Right atrium auricular region (tissue), 2 donors: ENCODE measurements at places on chromosomes 3 and 15.

DNA sequence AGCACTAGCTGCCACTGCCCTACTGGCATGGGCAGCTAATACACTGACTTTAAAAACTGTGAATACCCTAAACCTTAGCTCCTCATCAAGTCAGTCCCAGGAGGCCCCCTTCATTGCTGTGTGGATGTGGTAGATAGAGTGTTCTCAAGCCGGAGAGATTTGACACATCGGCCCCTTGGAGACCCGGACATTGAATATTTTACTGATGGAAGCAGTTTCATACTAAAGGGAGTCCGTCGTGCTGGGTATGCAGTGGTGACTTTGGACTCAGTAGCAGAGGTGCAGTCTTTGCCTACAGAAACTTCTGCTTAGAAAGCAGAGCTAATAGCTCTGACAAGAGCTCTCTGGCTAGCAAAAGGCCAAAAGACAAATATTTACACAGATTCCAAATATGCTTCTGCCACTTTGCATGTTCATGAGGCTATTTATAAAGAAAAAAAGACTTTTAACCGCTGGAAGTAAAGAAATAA lies 17.5 kb downstream of the CCR4 start:
- no peaks in the 10 kb centered on the region for H3K36me3 ChIP-seq
- no peak overlapping the region for H3K27ac ChIP-seq
- H3K4me3 ChIP-seq = no peak overlapping the region
- no peaks in the 10 kb centered on the region for H3K27me3 ChIP-seq

GRCh38 chr3:121961283-121961682 lies 60.8 kb downstream of the ILDR1 start:
- no peaks in the 10 kb centered on the region for H3K27me3 ChIP-seq
- H3K27ac ChIP-seq = no peak overlapping the region
- H3K4me3 ChIP-seq = no peak overlapping the region
- no peak for DNase-seq
- H3K36me3 ChIP-seq = no peaks in the 10 kb centered on the region

DNA sequence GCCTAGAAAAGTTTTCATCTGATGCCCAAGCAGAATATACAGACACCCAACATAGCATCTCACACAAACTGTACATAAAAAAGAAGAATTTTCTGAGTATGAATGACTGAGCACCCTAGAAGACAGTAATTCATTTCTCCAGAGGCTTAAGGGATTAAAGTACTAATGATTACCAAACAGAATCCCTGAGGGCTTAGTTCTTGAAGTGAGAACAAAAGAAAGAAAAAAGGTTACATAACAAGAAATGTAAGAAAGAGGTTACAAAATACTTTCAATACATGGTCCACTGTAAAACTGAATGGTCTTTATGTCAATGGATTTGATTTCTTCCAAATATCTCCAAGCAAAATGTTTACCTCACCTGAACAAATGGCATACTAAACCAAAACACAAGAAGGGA lies 9.1 kb upstream of the NEK10 start:
- DNase-seq = no peak
- no peak overlapping the region for H3K4me3 ChIP-seq
- no peaks in the 10 kb centered on the region for H3K4me1 ChIP-seq
- H3K27me3 ChIP-seq = no peaks in the 10 kb centered on the region
- no peak overlapping the region for H3K27ac ChIP-seq

- no peak for DNase-seq
- H3K4me1 ChIP-seq = no peaks in the 10 kb centered on the region
- no peaks in the 10 kb centered on the region for H3K36me3 ChIP-seq
- no peak overlapping the region for H3K4me3 ChIP-seq
- H3K27ac ChIP-seq = peak overlapping the region; percentile 82
- H3K27me3 ChIP-seq = no peaks in the 10 kb centered on the region
Observed at GRCh38 chr15:98875309-98875708, 132.3 kb downstream of the PGPEP1L start.

DNA sequence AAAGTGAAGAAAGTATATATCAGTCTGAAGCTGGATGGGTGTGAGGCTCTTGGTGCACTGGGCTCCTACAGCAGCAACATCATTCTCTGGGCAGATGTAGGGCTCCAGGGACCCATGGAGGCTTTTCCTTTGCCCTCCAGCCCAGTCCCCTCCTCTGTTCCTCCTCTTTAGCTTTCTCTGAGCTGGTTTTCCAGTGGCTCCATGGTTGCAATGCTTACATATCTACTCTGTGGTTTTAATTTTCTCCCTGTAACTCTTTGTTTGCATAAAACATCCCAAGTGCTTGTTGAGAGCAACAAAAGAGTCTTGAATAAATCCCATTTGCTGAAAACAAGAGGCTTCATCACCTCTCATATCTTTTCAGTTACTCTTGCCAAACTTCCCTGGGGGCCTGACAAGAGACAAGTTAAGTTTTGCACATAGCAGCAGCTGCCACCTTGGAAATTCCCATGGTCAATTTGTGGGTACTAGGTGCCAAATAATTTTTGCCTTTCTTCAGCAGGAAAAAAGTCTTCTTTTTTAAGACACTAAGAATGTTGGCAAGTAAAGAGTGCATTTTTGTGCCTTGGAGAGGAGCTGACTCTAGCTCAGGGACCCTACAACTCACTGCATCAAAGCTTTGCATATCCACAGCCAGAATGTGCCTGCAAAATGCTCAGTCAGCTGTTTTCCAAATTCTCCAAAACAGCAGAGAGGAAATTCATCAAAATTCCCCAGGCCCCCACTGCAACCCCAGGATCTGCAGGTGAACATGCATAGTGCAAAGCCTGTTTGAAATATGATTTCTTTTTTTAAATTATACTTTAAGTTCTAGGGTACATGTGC lies 41.9 kb downstream of the COLQ start:
- H3K36me3 ChIP-seq = no peaks in the 10 kb centered on the region
- no peak overlapping the region for H3K27ac ChIP-seq
- H3K4me1 ChIP-seq = no peaks in the 10 kb centered on the region
- H3K27me3 ChIP-seq = no peaks in the 10 kb centered on the region
- H3K4me3 ChIP-seq = no peak overlapping the region

GRCh38 chr3:100158918-100159330 lies 44.6 kb upstream of the FILIP1L start:
- no peak overlapping the region for H3K4me3 ChIP-seq
- peaks cover 47% of the 10 kb centered on the region for H3K4me1 ChIP-seq
- H3K27me3 ChIP-seq = no peaks in the 10 kb centered on the region
- H3K36me3 ChIP-seq = no peaks in the 10 kb centered on the region

DNA sequence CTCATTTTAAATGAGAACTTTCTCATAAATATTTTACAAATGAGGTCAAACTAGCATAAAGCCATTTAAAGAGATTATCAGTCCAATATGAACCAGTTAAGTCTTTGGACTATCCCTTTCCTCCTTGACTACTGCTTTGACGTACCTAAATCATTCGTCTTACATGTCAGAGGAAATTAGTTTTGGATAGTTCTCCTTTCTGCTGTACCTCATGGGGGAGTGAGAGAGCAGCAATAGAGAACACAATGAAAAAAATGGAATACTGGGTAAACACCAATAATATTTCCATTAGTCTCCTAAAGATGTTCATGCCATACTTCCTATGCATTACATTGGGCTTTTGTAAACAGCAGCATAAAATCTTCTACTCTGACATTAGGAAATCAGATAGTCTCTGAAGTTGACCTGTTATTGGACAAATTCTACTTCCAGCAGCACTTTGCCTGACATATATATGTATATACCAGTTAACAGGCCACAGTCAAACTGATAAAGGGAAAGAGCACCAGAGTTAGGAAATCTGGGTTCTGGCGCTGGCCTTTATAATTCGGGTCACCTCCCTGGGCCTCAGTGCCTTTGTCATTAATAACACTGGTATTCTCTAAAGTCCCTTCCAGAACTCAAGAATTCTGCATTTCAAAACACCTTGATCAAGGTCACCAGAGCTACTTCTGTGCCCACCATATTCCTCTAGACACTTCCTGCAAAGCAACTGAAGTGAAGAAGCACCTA lies 26.8 kb downstream of the TIMMDC1 start:
- peaks cover 36% of the 10 kb centered on the region for H3K36me3 ChIP-seq
- no peak for DNase-seq
- H3K27ac ChIP-seq = peak overlapping the region; percentile 15
- no peak overlapping the region for H3K4me3 ChIP-seq
- H3K4me1 ChIP-seq = no peaks in the 10 kb centered on the region

GRCh38 chr3:43223670-43224364 lies 62.5 kb upstream of the SNRK start:
- no peaks in the 10 kb centered on the region for H3K36me3 ChIP-seq
- no peak overlapping the region for H3K4me3 ChIP-seq

DNA sequence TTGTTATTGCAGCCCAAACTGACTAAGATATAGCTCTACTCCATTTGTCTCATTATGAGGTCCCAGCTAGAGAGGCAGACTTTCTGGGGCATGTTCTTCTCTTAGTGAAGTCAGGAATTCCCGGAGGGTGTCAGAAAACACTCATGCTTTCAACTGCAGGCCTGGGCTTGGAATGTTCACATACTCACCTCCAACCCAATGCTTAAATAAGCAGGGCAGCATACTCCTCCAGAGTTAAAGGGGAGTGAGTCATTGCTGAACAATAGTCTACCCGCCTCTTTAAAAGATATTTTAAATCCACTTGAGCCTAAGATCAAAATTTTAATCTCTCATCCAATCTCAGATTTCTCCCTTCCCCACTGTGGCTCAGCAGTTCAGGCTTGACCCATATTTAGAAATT lies 167.8 kb upstream of the DPH6 start:
- H3K27ac ChIP-seq = no peak overlapping the region
- no peaks in the 10 kb centered on the region for H3K36me3 ChIP-seq
- H3K27me3 ChIP-seq = no peaks in the 10 kb centered on the region
- no peak overlapping the region for H3K4me3 ChIP-seq
- DNase-seq = no peak

GRCh38 chr3:135898774-135899173 lies 66.8 kb upstream of the PPP2R3A start:
- no peak for DNase-seq
- no peaks in the 10 kb centered on the region for H3K4me1 ChIP-seq
- H3K27me3 ChIP-seq = no peaks in the 10 kb centered on the region
- no peak overlapping the region for H3K4me3 ChIP-seq

DNA sequence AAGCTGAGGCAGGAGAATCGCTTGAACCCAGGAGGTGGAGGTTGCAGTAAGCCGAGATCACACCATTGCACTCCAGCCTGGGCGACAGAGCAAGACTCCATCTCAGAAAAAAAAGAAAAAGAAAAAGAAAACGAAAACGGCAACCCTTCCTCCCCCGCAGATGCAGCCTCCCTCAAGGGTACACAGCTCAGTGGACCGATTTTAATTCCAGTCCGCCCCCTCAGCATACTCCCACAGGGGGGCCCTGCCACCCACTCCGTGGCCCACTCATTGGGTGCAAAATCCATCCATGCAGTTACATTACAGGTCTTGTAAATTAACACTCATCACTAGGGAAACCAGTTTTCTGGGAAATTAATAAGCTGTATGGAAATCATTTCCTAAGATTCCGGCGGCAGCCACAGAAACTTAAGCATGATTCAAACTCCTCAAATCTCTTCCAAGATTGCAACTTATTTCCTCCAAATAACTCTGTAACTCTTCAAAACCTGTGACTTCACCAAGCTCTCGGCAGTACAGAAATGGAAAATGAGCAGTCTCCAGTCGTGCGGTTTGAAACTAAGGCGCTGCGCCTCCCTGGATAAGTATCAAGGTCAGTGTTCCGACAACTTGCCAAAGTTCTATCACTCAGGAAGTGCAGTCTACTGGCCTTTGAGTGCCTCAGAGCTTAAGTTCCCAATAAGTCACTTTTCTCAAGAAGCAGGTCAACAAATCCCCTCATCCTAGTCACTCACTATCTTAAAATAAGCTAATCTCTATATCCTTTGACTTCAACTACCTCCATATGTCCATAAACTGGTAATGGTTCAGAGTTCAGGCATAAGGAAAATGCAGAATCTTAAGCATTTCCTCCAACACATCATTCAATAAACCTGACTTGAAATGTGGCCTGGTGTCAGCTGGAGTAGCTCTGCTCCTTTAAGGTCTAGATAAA lies 24.7 kb upstream of the KLHL6 start:
- H3K27ac ChIP-seq = peak overlapping the region; percentile 7
- no peaks in the 10 kb centered on the region for H3K36me3 ChIP-seq
- peak overlapping the region; percentile 25 for H3K4me3 ChIP-seq
- DNase-seq = peak; percentile 61
- no peaks in the 10 kb centered on the region for H3K4me1 ChIP-seq
- H3K27me3 ChIP-seq = no peaks in the 10 kb centered on the region

GRCh38 chr3:192161661-192162060 lies 565.7 kb downstream of the FGF12 start:
- no peaks in the 10 kb centered on the region for H3K4me1 ChIP-seq
- H3K4me3 ChIP-seq = no peak overlapping the region
- no peak overlapping the region for H3K27ac ChIP-seq
- DNase-seq = no peak
- no peaks in the 10 kb centered on the region for H3K27me3 ChIP-seq
- H3K36me3 ChIP-seq = no peaks in the 10 kb centered on the region

DNA sequence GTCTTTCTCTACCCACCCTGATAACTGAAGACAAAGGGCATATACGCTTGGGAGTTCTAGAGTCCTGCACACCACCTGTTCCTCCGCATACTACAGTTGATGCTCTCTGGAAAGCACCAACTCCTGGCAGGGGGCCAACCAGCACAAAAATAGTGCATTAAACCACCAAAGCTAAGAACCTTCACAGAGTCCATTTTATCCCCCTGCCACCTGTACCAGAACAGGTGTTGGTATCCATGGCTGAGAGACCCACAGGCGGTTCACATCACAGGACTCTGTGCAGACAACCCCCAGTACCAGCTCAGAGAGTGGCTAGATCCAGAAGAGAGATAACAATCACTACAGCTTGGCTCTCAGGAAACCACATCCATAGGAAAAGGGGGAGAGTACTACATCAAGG lies 114.4 kb upstream of the POU1F1 start:
- H3K27ac ChIP-seq = no peak overlapping the region
- DNase-seq = no peak
- H3K36me3 ChIP-seq = no peaks in the 10 kb centered on the region
- H3K4me1 ChIP-seq = no peaks in the 10 kb centered on the region
- H3K27me3 ChIP-seq = no peaks in the 10 kb centered on the region

DNA sequence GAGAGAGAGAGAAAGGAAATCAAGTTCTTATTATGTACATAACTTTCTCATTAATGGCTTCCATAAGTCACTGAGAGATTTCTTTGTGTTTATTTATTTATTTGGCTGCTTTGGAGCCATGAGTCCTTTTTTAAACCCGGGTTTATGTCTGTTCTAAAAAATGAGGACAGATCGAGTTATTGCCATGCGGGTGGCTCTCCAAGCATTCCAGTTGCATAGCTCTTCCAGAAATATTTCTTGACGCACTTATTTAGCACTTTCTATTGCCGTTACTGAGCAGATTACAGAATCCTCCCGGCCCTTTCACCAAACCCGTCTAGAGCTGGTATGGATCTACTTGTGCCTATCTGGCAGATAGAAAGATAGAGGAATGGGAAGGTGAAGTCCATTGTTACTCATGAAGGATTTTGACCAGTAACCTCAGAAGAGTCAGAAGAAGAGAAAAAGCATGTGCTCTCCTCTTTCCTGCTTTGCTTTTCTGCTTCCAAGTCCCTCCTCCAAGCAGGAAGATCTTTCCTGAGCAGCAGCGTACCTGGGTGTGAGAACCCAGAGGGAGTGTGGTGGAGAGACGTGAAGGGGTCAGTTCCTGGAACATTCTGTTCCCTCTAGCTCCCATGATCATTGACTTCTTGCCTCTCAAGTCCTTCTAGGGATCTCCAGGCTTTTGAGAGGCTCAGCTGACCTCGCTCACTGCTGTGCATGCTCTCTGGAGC lies 112.8 kb downstream of the LPP start:
- no peak for DNase-seq
- no peaks in the 10 kb centered on the region for H3K4me1 ChIP-seq
- H3K4me3 ChIP-seq = no peak overlapping the region
- H3K27ac ChIP-seq = peak overlapping the region; percentile 94

GRCh38 chr15:59696332-59696731 lies 7.2 kb upstream of the BNIP2 start:
- H3K4me3 ChIP-seq = no peak overlapping the region
- no peak for DNase-seq
- H3K27me3 ChIP-seq = no peaks in the 10 kb centered on the region
- no peak overlapping the region for H3K27ac ChIP-seq
